Tibial nerve (tissue), 4 donors: ENCODE measurements at places on chromosomes 12 and 14.

DNA sequence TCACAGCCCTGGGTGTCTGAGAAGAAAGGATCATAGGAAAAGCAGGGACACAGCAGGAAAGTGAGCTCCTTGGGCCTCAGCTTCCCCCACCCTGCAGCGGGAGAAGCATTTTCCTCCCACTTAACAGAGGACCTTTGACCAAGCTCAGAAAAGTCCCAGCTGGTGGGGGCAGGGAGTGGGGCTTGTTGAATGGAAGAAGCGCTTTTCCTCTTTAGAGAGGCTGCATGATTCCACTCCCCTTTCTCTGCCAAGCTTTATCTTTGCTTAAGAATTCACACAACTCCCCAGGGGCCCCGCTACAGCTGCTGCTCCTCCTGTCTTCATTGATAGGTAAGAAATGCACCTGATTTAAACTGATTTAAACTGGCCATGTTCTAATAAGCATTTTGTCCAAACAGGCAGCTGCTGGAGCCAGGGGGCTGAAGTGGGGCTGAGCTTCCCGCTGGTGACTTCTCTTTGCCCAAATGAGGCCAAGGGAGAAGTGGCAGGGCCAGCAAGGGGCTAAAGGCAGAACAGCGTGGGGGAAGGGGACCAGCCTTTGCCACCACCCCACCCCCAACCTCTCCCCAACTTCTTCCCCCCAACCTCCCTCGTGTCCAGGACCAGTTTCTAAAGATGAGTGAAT lies 1.7 kb upstream of the PAPLN start:
- peaks cover 51% of the 10 kb centered on the region for H3K4me1 ChIP-seq
- H3K4me3 ChIP-seq: no peak overlapping the region
- H3K36me3 ChIP-seq: no peaks in the 10 kb centered on the region
- H3K27ac ChIP-seq: peak overlapping the region; percentile 70
- H3K27me3 ChIP-seq: peaks cover 13% of the 10 kb centered on the region

GRCh38 chr12:5511256-5511643 lies 79.3 kb downstream of the NTF3 start:
- no peak for DNase-seq
- H3K36me3 ChIP-seq: no peaks in the 10 kb centered on the region
- H3K4me3 ChIP-seq: no peak overlapping the region
- H3K27ac ChIP-seq: no peak overlapping the region
- H3K4me1 ChIP-seq: peaks cover 5% of the 10 kb centered on the region

GRCh38 chr14:85058150-85058549 lies 471.8 kb upstream of the FLRT2 start:
- no peaks in the 10 kb centered on the region for H3K27me3 ChIP-seq
- DNase-seq: no peak
- H3K27ac ChIP-seq: no peak overlapping the region
- no peaks in the 10 kb centered on the region for H3K36me3 ChIP-seq

GRCh38 chr12:53992377-53992889 lies 7.5 kb downstream of the HOXC10 start:
- DNase-seq: no peak
- H3K4me1 ChIP-seq: peaks cover 7% of the 10 kb centered on the region
